ENCODE measurements at places on chromosomes 6 and 20.
A peak's percentile ranks its signal among the peaks of the same experiment; 100 is the strongest.

DNA sequence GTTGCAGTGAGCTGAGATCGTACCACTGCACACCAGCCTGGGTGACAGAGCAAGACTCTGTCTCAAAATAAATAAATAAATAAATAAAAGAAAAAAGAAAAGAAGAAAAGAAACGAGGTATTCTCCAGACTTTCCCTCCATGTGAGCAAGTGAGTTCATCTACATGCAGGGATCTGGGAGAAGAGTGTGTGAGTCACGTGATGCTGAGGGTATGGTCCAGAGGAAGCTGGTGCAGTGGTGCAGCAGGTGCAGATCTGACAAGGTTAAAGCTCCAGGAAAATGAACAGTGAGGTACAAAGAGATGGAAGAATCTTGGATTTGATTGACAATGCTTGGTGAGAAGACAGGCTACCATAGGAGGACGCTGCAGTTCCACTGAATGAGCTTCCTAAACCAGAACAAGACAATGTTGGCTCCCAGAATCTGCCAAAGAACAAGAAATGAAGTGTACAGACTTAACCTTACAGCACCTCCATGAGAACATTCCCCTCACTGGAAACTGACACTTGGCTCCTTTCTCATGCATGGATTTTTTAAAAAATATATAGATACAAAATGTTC, 79.5 kb upstream of the BTBD3 start:
- no peak for DNase-seq

- DNase-seq, result no peak
These were observed 7.2 kb upstream of the ABHD12 start for GRCh38 chr20:25397821-25398220.

- DNase-seq, result no peak
These were observed 19.4 kb upstream of the SIRPA start for GRCh38 chr20:1875762-1876161.

DNA sequence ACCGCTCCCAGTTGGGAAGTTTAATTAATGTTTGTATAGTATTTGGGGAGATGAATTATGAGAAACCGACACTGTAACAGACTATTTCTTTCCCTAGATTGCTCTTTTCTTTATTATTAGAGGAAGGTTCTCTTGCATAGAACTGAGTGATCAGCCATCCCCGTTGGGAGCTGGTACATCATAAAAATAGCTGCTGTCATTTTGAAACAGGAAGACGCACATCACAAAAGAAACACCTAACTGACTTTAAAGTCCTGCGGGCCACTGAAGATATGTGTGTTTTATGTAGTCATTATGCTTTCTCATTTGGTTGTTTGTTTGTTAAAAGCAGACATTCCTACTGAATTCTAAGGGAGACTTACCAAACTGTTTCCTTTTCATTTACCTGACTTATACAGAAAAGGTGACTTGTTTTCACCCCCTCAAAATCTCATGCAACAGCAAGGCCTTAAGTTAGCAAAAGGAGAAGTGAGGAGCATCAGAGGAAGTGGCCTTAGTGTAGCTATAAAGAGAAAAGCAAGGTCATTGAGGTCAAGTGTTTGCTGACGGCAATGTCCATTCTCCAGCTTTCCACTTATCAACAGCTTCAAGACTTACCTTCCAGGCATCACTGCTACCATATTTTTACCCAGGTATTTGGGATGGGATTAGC, 91.0 kb downstream of the PKHD1 start:
- DNase-seq, result no peak

GRCh38 chr6:56549014-56549413, 93.7 kb downstream of the DST start:
- peak; percentile 45 for DNase-seq

GRCh38 chr6:121666814-121667213, 231.4 kb downstream of the GJA1 start:
- no peak for DNase-seq

GRCh38 chr20:14561741-14562221, 224.4 kb upstream of the FLRT3 start:
- DNase-seq, result no peak

- DNase-seq, result no peak
These were observed 80.8 kb downstream of the AIG1 start for GRCh38 chr6:143141442-143141841.

- DNase-seq, result no peak
These were observed 28.2 kb downstream of the SLC12A5 start for GRCh38 chr20:46056970-46057855.

- no peak for DNase-seq
These were observed 1.2 kb downstream of the TSBP1 start for GRCh38 chr6:32370505-32370904.

- no peak for DNase-seq
These were observed 369.4 kb upstream of the CITED2 start for GRCh38 chr6:139743664-139744437.

GRCh38 chr6:168100011-168100802, 21.2 kb upstream of the FRMD1 start:
- DNase-seq, result no peak

GRCh38 chr6:39037707-39038106, 10.9 kb upstream of the GLP1R start:
- no peak for DNase-seq

DNA sequence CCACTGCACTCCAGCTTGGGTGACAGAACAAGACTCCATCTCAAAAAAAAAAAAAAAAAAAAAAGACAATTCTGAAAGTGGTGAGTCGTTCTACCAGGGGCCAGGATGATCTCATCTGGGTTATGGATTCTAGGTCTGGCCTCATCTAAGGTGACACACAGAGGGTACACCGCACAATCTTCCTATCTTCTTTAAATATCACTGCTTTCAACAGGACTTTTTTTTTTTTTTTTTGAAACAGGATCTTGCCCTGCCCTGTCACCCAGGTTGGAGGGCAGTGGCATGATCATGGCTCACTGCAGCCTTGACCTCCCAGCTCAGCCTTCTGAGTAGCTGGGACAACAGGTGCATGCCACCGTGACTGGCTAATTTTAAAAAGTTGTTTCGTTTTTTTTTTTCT, 67.7 kb downstream of the SLC16A10 start:
- DNase-seq, result no peak

DNA sequence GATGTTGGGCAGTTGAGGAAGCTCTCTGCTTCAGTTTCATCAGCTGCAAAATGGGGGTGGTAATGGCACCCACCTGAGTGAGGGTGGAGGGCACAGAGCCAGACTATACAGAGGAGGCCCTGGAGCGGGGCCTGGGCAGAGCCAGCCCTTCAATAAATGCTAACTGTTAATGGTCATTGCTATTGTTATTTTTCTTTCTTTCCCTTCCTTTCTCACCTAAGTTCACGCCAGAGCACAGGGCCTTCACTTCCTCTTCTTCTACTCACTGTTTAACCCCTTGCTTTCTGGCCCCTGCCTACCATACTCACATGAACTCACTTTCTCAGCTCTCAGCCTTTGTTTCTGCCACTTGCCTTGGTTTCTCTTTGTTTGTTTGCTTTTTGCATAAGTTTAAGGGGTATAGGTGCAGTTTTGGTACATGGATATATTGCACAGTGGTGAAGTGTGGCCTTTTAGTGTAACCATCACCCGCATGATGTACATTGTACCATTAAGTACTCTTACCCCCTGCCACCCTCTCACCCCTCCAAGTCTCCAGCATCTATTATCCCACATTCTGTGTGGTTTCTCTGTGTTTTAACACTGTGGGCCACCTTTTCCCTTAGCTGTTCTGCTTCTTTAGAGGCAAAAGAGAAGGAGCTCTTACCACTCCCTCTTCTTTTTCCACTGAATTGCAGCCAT, 7.5 kb upstream of the RREB1 start:
- no peak for DNase-seq

DNA sequence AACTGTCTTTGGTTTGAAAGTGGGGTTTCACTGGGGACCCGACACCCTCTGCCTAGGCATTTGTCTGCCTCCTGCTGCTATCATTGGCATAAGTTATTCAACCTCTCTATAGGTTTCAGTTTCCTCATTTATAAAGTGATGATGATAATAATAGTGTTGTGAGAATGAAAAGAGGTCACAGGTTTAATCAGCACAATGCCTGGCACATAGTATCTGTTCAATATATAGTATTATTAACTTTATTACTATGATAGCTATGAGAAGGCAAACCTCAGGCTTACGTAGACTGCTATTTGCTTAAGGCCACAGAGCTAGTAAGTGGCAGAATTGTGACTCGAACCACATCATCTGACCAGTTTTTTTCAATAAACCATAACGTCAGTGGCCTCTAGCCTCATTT, 256.8 kb downstream of the CDKAL1 start:
- DNase-seq, result no peak

DNA sequence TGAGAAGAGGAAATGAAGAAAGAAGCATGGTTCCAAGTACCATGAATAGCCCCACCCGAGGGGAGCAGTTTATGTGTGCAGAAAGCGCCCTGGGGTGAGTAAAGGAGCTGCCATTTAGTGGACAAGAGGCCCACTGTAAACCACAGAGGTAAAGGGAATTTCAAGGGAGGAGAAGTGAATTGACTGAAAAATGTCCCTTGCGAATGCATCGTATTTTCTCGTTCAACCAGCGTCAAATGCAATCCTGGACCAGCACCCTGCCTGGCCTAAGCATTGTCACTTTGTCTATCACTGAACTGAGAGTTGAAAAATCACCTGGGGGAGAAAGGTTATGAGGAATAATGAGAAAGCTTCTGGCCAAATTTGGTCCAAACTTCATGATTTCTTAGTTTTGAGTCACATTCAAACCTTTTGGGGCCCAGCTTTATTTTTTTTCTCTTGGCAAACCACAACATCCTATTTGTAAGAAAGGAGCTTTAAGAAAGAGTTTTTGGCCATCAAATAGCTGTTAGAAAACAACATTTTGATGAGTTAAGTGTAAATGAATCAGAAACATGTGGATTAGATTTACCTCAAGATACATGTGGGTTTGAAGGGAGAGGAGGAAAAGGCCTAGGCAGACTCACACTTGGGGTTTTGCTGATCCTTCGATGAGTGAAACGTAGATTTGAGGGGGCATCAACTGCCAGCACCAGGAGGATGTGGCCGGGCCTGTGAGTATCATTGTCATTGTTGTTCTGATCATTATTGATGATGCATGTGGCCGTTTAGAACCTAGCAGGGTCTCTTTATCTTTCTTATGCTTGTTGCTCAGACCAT, 214.0 kb downstream of the CLIC5 start:
- DNase-seq, result no peak

- no peak for DNase-seq
These were observed 18.0 kb downstream of the KLHL31 start for GRCh38 chr6:53647462-53648094.

All from hematopoietic multipotent progenitor cell treated with erythropoietin and hydrocortisone succinate and interleukin-3 and kit ligand, for 17 days (in vitro differentiated cells).